ENCODE measurements at places on chromosomes 6 and 20. TPM values are rescaled to one million over a fixed set of nuclear protein-coding genes. Genes with fewer than 3 reads are reported as not detected.

The PPIL6 gene
- 6.3 TPM for polyA plus RNA-seq

The HUS1B gene
- not detected for polyA plus RNA-seq

The VGLL2 gene
- not detected for polyA plus RNA-seq

DNA sequence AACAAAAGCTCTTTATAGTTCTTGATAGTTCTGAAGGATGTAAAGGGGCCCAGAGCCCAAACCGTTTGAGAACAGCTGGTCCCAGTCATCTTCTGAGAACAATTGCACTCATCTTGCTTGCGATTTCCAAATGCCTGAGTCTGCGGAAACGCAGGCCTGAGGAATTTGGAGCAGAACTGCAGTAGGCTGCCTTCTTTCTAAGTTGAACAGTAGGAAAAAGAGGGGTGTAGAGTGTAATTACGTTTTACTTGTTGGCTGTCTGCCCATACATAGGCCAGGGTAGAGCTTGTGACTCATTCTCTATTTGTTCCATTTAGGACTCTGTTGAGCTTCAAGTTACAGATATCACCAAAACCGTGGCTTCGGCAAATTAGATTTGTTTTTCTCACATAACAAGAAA is 42.0 kb upstream of the KIF16B start:
- peak; percentile 43 for DNase-seq

- no peak for DNase-seq
These were observed 545.6 kb downstream of the PKHD1 start for GRCh38 chr6:51541847-51542246.

DNA sequence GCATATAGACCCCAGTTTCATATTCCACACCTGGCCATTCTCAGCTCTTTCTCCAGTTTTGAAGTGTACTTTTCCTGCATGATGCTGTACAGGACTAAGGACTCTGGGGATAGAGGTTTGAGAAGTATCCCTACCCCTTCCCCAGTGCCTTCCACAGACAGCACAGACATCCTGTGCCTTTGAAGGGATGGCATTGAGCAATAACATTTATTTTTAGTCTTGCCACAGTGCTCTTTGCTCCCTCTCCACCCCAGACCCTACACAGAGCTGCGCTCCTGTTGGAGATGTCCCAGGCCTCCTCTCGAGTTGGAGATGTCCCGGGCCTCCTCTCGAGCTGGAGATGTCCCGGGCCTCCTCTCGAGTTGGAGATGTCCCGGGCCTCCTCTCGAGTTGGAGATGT is 275.8 kb downstream of the FARS2 start:
- DNase-seq, result no peak

Measured in ovary (tissue), 10 donors.